Cerebellar nuclear complex (tissue), 1 donor: ENCODE measurements at places on chromosomes 16 and 17.

GRCh38 chr16:85112364-85112763, at the start of gene CIBAR2:
Gene CIBAR2 (minus strand): TSS chr16:85112472. CDS start chr16:85112352, 120 bp downstream.
- no peak for DNase-seq

GRCh38 chr16:30456302-30456701, 10.6 kb upstream of the SEPHS2 start:
- no peak for DNase-seq

DNA sequence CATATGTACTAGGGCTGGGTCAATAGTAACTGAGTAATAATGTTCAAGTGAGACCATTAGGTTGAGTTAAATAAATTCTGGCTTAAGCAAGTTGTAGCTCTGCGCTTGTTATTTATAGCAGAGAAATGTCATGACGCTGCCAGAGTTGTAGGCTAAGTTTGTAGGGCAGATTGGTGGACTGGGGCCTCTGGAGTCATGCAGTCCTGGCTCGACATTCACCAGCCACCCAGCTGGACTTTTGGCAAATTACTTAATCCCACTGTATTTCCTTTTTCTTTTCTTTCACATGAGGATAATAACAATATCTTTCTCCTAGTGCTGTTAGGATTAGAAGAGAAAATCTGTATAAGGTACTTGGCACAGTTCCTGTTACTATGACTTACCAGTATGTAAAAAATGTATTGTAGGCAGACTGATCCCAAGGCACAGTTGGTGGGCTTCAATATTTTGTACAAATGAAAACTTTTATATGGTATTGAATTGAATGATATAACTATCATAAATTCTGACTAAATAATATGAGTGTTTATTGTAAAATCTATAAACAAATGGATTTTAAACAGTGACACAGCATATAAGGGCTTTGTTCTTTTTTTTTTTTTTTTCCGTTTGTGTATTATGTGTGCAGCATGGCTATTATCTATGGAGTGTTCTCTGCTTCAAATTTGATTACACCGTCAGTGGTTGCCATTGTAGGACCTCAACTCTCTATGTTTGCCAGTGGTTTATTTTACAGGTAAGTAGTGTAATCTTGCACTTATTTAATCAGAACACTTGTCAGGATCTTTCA, 2.6 kb downstream of the MFSD11 start:
- no peak for DNase-seq

GRCh38 chr16:11350921-11351335, 5.7 kb downstream of the RMI2 start:
- DNase-seq: no peak

DNA sequence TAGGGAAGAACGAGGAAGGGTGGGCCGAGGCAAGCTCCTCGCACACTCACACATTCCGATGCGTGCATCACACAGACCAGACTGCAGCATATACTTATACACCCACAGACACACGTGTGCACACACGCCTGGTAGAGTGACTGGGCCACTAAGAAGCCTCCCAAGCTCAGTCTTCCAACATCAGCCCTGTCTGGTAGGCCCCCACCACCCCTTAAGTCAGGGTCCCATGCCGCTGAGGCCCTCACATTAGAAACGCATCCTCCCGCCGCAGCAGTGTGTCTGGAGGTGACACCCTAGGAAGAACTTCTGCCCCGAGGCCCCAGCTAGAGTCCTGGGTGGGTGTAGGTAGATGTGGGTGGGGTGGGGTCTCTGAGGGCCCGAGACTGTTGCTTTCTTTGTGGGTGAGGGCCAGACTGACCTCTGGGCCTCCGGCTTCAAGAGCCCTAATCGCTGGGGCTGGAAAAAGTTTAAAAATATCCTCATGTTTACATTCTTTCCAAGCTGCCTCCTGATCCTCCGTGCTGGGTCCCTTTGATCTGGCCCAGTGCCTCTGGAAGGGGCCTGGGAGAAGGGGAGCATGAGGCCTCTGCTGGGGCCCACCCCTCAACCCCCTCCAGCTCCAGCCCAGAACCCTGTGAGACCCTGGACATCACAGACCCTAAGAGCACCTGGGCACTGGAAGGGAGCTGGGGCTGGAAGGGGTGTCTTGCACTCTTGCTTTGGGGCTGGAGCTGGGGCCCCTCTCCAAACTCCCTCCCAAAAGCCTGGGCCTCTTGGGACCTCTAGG, 13.6 kb downstream of the CDH16 start:
- no peak for DNase-seq

- no peak for DNase-seq
These were observed 45.1 kb downstream of the ZFHX3 start for GRCh38 chr16:73002866-73003265.

- DNase-seq: no peak
These were observed 129.1 kb downstream of the SNX11 start for GRCh38 chr17:48236681-48237134.
